AG09319 (cell line): ENCODE measurements at places on chromosomes 11 and 22.
A peak's percentile ranks its signal among the peaks of the same experiment; 100 is the strongest.

DNA sequence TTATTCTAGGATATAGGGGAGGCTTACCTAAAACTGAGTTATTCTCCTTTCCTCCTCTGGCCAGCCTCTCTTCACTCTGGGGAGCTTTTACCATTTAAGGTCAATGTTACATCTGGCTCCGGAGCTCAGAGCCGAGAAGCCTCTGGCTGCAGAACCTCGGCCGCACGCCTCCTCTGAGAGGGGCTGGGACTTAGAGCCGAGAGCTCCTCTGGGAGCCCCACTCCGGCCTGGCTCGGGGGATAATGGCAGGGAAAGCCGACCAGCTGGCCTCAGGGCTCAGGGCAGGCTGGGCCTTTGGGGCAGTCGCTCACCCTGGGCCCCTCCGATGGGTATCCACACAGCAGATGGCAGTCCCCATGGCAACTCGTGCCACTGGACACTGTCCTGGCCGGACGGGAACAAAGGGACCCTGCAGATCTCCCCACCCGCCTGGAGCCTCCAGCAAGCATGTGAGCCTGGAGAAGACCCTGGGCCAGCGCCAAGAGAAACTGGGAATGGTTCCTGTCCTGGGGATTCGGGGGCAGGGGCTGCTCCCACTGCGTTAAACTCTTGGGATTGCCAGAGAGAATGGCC lies at the start of gene IRAG1:
Gene IRAG1, minus strand, starts transcription at position 247 of the 573 bp plus-strand sequence. Its CDS starts 153 bp downstream, at position 94.
- DNase-seq, result no peak

GRCh38 chr11:66231561-66231960 lies 36.9 kb upstream of the RAB1B start:
- no peak for DNase-seq

- no peak for DNase-seq
Measured at GRCh38 chr22:34608540-34609115, 457.3 kb upstream of the ISX start.

DNA sequence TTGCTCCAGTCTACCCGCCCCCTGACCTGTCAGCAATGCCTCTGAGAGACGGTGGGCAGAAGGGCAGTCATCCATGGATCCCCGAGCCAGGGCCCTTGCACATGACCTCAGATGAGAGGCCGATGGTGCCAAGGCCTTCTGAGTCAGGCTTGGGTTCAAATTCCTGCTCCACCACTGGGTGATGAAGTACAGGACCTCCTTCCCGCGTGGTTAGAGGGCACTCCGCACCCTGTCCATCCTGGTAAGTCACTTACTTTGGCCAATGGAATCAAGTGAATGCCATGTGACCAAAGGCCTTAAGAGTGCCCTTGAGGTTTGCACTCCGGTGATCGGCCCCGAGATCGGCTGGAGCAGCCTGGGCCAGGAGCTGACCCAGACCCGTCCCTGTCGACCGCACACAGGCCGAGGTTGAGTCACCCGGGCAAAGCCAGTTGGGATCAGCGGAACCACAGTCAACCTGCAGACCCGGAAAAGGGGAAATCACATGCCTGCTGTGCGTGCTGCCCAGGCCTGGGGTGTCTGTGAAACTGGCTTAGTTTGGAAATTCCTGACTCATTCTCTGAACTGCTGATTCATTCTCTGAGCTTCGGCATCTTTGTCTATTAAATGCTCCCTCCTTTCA lies 48.9 kb downstream of the RTL6 start:
- peak; percentile 68 for DNase-seq

GRCh38 chr22:42156598-42156997 lies 26.0 kb upstream of the CYP2D6 start:
- DNase-seq, result no peak

DNA sequence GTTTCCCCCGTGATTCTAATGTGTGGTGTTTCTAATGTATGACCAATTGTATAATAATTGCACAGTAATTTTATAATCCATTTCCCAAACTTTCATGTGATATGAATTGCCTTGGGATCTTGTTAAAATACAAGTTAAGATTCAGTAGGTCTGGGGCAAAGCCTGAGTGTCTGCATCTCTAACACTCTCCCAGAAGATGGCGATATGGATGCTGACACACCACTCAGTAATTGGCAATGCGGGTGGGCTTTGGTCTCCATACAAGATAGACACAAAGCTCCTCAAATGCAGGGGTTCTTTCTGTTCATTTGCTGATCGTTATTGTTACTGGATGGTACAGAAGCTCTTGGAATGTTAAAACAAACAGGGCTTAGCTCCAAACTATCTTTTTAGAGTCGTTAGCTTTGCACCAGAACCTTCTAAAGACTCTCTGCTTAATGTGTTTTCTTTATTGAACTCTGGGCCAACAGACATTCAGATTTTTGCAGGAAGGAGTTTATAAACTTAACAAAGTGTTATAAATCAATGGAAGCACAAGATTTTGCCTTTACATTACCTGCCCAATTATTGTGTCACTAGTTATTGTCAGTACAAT lies 45.4 kb upstream of the ANO3 start:
- DNase-seq, result no peak

- DNase-seq, result peak; percentile 25
Measured at GRCh38 chr22:20783844-20784723, 10.2 kb downstream of the SERPIND1 start.

DNA sequence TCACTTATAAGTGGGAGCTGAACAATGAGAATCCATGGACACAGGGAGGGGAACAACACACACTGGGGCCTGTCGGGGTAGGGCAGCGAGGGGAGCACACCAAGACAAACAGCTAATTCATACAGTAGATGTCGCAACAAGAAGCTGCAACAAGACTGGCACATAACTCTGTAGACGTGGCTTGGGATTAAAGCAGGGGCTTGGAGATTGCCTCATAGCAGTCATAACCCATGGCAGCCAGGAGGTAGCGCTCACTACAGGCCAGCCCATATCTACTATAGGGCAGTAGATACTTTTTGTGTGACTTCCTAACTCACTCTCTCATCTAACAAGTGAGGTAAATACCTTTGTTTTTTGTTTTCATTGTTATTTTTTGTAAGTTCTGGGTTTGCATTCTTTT lies 1.7 kb upstream of the OR9G4 start:
- no peak for DNase-seq

DNA sequence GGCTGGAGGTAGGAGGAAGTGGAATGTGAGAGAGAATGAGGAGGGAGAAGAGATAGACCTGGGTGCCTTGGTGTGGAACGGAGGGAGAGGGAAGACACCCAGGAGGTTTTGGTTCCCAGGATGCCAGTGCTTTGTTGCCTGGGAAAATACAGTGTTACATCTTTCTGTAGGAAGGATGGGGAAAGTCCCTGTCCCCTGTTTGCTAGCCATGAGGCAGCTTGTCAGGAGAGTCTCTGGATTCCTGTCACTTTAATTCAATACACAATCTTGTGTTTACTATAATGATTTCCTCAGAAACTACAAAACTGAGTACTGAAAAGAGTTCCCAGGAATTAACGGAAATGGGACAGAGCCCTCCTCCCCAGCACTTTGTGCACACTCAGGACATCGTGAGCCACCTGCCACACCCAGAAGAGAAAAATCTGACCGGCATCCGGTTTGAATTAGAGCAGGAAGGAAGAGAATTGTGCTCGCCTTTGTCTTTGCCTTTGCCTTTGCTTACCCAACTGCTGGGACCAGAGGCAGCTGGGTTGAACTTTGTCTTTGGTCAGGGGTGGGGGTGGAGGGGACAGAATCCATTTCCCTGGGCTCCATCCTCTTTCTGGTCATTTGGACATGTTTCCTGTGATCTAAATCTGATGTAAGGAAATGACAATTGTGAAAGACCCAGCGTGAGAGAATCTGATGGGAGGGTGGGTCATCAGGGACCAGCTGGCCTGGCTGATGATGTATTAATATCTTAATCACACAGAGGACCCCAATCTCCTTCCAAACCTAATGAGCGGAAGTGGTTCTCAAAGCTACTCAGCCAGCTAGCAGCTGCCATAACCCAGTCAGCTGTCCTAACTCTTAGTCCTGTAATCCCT lies 1.3 kb upstream of the LIMK2 start:
- no peak for DNase-seq

GRCh38 chr22:48161298-48161697 lies 1398.8 kb downstream of the TBC1D22A start:
- DNase-seq, result no peak

- DNase-seq, result no peak
Measured at GRCh38 chr22:24753914-24754313, 20.6 kb downstream of the PIWIL3 start.

DNA sequence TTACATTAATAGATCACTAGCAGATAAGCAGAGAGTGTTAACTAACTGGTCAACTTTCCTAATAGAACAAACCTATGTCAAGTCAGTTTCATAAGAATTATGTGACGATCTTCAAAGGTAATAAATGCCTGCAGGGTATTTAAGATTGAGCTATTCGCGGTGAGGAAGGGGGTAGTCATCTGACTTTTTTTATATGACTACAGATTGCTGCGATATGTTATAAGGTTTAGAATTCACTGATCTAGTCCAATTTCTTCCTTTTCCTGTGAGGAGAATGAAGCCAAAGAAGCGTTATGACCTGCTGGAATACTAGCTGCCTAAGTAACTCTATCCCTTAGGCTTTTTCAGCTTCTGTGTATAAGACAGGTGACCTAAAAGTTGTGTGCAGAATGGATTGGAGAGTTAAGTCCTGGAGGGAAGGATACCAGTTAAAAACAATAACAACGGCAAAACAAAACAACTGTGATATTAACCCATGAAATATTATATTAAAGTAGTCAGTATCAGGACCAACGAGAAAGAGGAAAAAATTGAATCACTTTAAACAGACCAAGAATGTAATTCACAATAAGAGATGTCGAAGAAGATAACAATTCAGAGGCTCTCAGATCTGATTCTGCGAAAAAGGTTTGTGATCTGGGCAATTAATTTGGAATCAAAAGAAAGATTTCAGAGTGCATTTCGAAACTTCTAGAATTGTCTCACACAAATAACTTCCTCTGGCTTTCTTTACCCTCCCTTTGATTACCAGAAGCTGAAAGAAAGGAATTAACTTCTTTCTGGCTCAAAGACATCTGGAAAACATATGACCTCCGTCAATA lies 630 bp downstream of the CASP4 start:
- DNase-seq, result no peak
